ENCODE measurements at places on chromosomes 12 and 14. TPM values are rescaled to one million over a fixed set of nuclear protein-coding genes. Genes with fewer than 3 reads are reported as not detected.

NEUROD4 gene
- not detected for total RNA-seq

INSM2 gene
- not detected for total RNA-seq

TBK1 gene
- total RNA-seq, result 31.6 TPM

GDF3 gene
- not detected for total RNA-seq

PLEKHG7 gene
- 0.07 TPM for total RNA-seq

CALM1 gene
- 1,419 TPM for total RNA-seq

ALDH1L2 gene
- 2.5 TPM for total RNA-seq

CMAS gene
- 29.3 TPM for total RNA-seq

PMCH gene
- total RNA-seq, result 0.66 TPM

LBHD2 gene
- total RNA-seq, result not detected

AJUBA gene
- 66.8 TPM for total RNA-seq

TCL1B gene
- not detected for total RNA-seq

VWF gene
- total RNA-seq, result 535 TPM

OLR1 gene
- not detected for total RNA-seq

KLRC2 gene
- total RNA-seq, result not detected

GPR162 gene
- total RNA-seq, result 9.0 TPM

KCNC2 gene
- not detected for total RNA-seq

POMT2 gene
- 14.4 TPM for total RNA-seq

C14orf180 gene
- not detected for total RNA-seq

SINHCAF gene
- total RNA-seq, result 74.6 TPM

PIWIL1 gene
- total RNA-seq, result not detected

FAM181A gene
- not detected for total RNA-seq

GYS2 gene
- total RNA-seq, result not detected

POLE2 gene
- 18.2 TPM for total RNA-seq

ADCY4 gene
- 41.8 TPM for total RNA-seq

ANKS1B gene
- 0.07 TPM for total RNA-seq

IGFBP6 gene
- total RNA-seq, result 10.6 TPM

ASIC1 gene
- 0.14 TPM for total RNA-seq

ZDHHC22 gene
- total RNA-seq, result under 0.01 TPM

C3AR1 gene
- total RNA-seq, result 0.28 TPM

TGM1 gene
- total RNA-seq, result 0.40 TPM

KLRB1 gene
- total RNA-seq, result not detected

TBC1D30 gene
- 19.9 TPM for total RNA-seq

ADAM21 gene
- total RNA-seq, result 0.28 TPM

PPP1R36 gene
- total RNA-seq, result 0.73 TPM

MARCHF9 gene
- total RNA-seq, result 3.9 TPM

LRRC10 gene
- not detected for total RNA-seq

CLECL1 gene
- total RNA-seq, result not detected

FANCM gene
- total RNA-seq, result 7.7 TPM

DHRS2 gene
- total RNA-seq, result 0.07 TPM

IQSEC3 gene
- not detected for total RNA-seq

CDC42BPB gene
- total RNA-seq, result 113 TPM

GLIPR1 gene
- 96.8 TPM for total RNA-seq

CDH24 gene
- 13.9 TPM for total RNA-seq

TSPAN11 gene
- 2.2 TPM for total RNA-seq

OAS3 gene
- total RNA-seq, result 8.4 TPM

EAPP gene
- 32.9 TPM for total RNA-seq

GALNT8 gene
- 2.7 TPM for total RNA-seq

CHGA gene
- total RNA-seq, result not detected

RERG gene
- total RNA-seq, result not detected

GPR68 gene
- total RNA-seq, result 1.3 TPM

Measured in pulmonary artery endothelial cell (primary cell).